GDM1 (cell line): ENCODE measurements at places on chromosomes 4 and X.

DNA sequence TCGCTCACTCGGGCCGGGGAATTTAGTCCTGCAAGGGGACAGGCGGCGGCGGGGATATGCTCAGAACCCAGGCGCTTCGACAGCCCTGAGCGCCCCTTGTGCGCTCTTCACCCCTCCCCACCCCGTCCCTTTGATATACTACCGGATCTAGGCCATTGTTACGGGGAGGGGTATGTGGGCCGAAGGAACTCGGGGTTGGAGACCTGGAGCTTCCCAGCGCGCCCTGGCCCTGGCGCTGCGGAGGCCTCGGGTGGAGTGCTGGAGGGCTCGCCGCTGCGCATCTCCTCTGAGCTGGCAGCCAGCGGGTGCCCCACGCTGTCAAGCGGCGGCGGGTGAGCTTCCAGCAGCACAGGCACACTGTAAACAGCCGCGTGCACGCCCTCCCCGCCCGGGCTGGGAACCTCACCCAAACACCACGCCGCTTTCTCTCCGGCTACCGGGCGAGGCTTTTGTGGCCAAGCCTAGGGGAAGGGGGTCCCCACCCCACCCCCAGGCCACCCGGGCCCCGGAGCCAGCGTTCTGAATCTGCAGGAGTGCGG is 54.5 kb upstream of the BCOR start:
- no peak for DNase-seq

- no peak for DNase-seq
Observed at GRCh38 chrX:136825771-136826170, 45.0 kb upstream of the ARHGEF6 start.

- no peak for DNase-seq
Observed at GRCh38 chr4:169268951-169269760, 1.6 kb downstream of the SH3RF1 start.

- no peak for DNase-seq
Observed at GRCh38 chr4:53235547-53235946, 130.3 kb downstream of the SCFD2 start.

DNA sequence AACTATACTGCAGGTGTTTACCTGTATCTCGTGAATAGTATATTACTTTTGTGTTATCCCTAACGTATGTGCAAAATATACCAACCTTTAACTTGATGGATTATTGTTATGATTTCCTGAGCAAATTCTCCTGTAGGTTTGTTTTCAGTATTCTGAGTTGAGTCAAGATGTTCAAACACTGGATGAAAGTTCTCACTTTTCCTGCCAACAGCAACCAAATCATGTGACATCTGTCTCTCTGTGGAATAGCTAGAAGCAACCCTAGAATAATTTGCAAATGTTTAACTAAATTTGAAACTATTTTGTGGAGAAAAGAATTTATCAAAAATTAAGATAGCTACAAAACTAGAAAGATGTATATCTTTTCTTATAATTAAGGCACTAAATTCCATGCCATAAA is 35.6 kb downstream of the BCLAF3 start:
- no peak for DNase-seq

- DNase-seq = no peak
Observed at GRCh38 chr4:79632114-79632513, 224.1 kb upstream of the GK2 start.

GRCh38 chrX:23699636-23700194 is 32.4 kb downstream of the PRDX4 start:
- DNase-seq = peak; percentile 37

DNA sequence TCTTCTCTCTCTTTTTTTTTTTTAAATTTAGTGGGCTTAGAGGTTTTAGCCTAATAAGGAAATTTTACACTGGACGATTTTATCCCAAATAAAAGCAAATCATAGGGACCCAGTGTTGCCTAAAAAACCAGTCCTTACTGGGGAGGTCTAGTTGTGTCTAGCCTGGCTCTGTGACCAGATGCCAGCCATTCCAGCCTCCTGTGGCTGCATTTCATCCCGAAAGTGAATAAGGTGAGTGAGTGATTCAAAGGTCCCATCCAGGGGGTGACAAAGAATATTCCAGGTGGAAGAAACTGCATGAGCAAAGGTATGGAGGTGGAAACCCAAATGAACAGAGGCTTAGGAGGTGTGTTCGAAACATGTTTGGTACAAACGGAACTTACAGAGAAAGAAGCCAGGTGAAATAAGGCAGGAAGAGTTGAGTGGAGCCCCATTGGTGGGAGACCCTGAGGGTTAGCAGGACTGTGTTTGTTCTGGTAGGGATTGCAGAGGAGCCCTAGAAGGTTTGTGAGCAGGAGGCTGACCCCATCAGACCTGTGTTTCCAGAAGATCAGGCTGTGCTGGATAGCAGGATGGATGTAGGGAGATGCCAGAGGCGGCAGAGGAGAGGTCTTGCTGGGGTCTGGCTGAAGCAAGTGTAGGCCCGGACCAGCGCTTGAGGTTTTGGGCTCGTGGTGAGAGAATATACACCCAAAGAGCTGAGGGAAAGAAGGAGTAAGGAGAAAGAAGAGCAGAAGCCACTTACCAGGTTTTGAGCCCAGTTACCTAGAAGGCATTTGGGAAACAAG is 31.6 kb downstream of the PTTG2 start:
- no peak for DNase-seq

DNA sequence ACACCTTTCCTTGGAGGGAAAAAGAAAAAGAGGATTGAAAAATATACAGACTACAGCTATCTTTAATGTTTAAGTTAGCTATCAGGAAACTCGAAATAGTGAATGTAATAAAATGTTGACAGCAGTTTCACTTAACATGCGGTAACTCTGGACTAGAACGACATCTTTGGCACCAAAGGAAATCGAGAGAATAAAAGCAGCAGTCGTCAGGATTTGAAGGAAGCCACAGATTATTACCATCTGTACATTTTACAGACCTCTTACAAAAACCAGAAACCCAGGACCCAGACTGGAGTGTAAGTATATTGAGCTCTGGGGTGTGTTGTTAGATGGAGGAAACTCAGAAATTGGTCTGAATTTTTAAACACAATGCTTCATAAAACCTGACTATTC is 51.6 kb upstream of the STOX2 start:
- DNase-seq = no peak

- no peak for DNase-seq
Observed at GRCh38 chr4:72513227-72513626, 55.8 kb downstream of the ADAMTS3 start.

- no peak for DNase-seq
Observed at GRCh38 chr4:74433541-74434172, 11.3 kb upstream of the AREG start.

- DNase-seq = no peak
Observed at GRCh38 chr4:81743731-81744435, 272.2 kb upstream of the RASGEF1B start.

DNA sequence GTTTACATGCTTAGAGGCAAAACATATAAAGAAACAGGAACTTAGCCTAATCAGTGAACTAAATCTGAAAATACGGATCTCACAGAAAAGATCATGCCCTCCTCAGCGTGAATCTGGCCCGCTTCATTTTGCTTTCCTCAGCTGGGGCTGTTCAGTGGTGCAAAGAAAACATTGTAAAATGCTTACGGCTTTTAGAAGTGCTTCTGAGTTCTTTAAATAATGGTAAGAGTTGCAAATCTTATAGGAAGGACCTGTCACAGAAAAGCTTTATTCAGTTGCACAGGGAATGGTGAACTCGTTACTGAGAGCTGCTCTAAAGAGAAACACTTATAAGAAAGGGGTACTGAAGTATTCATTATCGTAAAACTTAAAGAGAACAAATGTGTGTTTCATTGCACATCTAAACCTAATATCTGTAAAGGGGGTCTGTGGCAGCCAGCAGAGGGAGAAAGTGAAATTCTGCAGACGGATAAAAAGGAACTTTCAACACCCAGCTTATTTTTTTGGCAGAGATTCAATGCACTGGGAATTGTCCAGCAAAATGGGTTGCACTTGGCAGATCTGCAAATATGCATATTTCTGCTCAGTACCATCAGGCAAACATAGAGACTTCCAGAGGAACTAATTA is 139.2 kb upstream of the ANK2 start:
- no peak for DNase-seq

DNA sequence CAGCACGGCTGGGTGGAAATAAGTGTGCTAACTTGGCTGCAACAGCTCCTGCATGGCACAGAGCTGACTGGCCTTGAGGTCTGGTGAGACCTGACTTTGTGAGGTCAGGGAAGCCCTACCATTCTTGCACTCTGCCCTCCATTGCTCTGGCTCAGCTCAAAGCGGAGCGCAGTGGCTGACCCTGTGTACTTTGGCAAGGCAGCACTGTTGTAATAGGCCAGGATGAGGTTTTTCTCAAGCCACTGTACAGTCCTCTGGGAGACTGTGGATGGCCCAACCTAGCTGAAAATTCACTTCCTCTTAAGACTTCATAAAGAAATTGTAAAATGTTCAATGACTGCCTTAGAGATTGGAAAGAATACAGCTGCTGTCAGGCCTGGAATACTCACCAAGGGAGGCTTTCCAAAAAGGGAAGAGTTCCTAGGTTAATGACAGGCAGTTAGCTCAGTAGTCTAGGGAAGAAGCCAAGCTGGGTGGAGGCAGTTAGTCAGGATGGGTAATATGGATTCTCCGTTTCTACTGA is 129.8 kb downstream of the GUCY2F start:
- no peak for DNase-seq

DNA sequence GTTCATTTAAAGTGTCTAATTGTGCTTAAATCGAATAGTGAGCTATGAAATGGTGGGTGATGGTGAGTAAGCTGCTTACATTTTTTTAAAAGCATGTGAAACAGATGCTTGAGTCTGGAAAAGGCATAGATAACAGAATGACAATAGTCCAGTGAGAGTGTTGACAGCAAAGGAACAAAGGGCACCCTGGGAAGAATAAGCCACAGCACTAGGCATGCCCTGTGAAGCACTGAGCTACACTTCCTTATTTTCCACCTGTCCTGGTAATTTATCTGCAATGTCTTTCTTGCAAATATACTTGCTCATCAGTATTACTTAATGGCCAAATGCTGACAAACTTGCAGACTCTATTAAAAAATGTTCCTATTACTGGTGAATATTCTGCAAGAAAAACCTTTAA is 168.7 kb downstream of the PRDM5 start:
- no peak for DNase-seq

GRCh38 chr4:168893205-168893604 is 116.8 kb downstream of the CBR4 start:
- no peak for DNase-seq

DNA sequence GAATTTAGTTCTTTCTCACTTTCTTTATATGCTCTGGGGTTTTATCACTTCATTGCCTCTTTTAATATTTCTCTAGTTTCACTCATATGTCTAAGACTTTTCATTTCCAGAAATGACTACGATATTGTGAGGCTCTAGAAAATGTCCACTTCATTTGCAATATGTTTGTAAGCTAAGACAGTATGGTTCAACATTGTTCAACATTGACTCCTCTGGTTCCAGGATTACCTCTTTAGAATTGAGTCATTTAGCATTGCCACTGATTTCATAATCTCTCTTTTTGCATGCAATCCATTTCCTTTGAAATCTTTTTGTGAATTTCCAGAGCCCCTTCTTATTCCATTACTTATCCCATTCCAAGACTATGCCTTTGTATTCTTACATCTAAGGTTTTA is 32.3 kb downstream of the BBS12 start:
- DNase-seq = no peak

GRCh38 chr4:140103676-140104075 is 50.3 kb downstream of the MAML3 start:
- peak; percentile 23 for DNase-seq

- DNase-seq = no peak
Observed at GRCh38 chrX:27598312-27598711, 8.2 kb downstream of the DCAF8L2 start.

- DNase-seq = no peak
Observed at GRCh38 chr4:24226023-24226422, 336.2 kb upstream of the PPARGC1A start.

DNA sequence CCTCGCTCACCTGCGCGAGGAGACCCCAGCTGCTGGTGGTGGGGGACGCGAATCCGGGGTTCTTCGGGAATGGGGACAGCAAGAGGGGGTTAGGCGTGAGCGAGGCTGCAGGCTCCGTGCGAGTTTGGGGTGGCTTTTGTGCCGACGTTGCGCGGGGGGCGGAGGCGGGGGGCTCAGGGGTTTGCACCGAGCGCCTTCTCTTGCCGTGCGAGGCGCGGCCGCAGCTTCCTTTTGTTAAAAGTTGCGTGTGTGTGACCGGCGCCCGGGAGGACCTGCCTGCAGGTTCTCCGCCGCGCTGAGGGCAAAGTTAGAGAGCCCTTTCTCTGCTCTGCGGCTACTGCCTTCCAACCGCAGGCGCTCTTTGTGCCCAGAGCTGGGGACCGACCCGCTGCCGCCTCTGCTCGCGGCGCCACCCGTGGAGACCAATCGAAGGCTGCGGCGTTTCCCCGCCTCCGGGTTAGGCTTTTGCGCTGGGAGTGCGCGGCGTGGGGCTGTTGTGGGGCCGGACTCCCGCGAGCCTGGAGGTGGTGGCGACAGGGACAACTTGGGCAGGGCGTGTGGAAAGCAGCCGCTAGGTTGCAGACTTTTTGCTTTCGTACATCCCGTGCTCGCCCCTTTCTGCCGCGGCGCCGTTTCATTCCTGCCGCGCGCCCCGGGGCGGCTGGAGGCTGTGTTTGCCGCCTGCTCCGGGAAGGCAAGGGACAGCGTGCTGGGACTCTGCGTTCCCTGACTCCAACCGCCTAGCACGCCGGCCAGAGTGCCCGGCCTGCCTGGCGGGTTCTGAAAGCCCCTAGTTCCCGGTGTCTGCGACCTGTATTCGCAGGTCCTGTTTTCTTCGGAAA is 716 bp downstream of the KIT start:
- DNase-seq = no peak

- no peak for DNase-seq
Observed at GRCh38 chr4:19936476-19936875, 315.2 kb upstream of the SLIT2 start.

DNA sequence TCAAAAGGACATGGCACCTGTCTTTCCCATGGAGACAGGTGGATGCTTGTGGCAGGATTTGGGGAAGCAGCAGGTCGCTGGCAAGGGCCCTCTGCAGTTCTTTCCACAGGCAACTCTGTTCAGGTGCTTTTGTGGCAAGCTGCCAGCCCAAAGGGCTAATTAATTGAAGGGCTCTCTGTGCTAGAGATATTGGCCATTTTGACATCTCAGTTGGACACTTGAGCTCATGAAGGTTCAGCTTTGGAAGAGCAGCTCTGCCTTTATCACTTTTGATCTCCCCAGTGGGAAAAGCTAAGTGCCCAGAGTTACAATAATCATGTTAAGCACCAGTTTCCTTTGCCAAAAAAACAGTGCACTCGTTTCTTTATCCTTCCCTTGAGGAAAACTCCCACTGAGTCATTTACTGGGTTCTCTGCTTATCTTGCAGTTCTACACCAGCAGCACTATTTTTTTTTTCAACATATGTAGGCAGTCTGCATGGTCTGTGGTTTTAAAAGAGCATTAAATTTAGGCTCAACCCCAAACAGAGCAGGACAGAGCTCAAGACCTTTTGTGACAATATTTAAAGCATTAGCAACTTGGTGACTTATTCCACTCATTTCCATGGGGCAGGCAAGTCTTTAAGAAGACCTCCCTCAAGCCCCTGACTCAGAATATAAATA is 336.4 kb upstream of the RASGEF1B start:
- peak; percentile 36 for DNase-seq

DNA sequence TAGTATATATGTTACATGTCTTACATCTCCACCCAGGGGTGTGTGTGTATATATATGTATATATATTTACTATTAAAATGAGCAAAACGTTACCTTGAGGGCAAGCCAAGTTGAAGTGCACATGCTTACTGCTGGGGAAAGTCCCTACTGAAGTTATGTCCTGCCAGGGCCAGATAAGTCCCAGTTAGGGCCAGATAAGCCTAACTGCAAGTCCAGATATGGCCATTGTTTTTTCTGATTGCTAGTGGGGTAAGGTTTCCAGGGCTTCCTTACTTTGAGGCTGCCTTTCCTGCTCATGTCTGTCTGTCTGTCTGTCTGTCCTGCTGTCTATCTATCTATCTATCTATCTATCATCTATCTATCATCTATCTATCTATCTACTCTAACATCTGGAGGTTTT is 19.3 kb upstream of the ZNF81 start:
- no peak for DNase-seq
